ENCODE measurements at places on chromosomes 5 and 9.

GRCh38 chr5:142873831-142874230, 103.7 kb downstream of the ARHGAP26 start:
- no peak for DNase-seq

- no peak for DNase-seq
Measured at GRCh38 chr9:3857673-3858072, 331.9 kb upstream of the RFX3 start.

GRCh38 chr5:146878476-146879172, at the start of gene PPP2R2B:
Gene PPP2R2B (minus strand): TSS chr5:146878757.
- peak; percentile 26 for DNase-seq

GRCh38 chr9:124370896-124371582, 44.2 kb downstream of the PSMB7 start:
- DNase-seq, result no peak
